ENCODE measurements at places on chromosomes 7 and 10. TPM values are rescaled to one million over a fixed set of nuclear protein-coding genes. Genes with fewer than 3 reads are reported as not detected.

The OPALIN gene
- not detected for total RNA-seq

The NEURL1 gene
- total RNA-seq, result not detected

The EGR2 gene
- total RNA-seq, result 0.30 TPM

GRCh38 chr7:79298145-79298760, 155.2 kb downstream of the MAGI2 start:
- DNase-seq, result peak; percentile 32

DNA sequence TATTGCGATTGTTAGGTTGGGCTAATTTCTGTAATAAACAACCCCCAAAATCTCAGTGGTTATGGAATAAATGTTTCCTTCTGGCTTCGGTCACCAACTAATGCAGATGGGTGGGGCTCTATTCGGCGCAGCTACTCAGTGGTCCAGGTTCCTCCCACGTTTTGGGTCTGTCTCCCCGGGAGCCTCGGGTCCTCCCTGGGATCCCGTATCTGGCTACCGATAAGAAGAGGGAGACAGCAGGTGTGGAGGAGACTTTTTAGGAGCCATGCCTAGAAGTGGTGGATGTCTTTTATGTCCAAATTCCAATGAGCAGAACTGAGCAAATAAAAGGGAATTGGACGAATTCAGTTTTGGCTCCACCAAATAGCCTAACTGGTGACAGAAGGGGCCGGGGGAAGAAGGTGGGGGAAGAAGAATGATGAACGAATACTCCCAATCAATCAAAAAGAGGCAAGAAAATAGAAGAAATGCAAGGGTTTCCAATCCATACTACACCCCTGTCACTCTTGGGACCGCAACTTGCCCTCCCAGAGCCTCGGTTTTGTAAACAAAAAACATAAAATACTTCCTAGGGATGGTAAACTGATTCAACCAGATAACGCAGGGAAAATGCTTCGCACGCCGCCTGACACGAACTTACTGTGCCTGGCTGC, 498 bp upstream of the C10orf53 start:
- DNase-seq, result no peak

DNA sequence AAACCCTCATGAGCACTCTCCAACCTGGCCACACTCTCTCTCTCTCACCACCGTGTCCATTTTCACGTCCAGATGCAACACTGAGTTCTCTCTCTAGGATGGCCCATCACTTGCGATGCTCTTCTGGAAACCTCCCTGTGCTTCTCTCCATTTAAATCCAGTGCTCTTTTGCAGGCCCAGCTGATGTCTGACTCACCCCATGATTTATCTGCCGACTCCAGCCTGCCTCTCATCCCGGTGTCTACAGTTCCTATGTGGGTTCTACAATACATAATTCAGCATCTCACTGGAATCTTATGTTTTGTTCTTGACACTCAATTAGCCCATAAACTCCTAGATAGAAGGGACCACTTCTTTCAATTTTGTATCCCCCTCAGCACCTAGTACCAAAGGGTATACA, 5.0 kb downstream of the TPK1 start:
- DNase-seq, result no peak

The TRIL gene
- total RNA-seq, result not detected

DNA sequence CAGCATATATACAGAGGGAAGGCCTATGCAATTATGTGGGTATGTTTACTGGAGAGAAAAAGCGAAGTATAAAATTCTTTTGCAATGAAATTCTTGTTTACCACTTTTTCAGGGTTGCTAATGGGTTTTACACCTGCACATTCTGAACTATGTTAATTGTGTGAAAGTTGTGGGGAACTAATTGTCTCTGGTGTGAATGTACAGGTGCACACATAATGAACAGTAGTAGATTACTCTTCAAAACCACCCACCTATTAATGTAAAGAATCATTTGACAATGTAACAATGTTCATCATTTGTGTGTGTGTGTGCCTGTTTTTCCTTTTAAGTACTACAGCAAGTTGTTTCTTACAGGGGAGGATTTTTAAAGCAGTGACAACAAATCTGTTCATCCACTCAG, 80.0 kb upstream of the FEZF1 start:
- no peak for DNase-seq

The H2BK1 gene
- not detected for total RNA-seq

DNA sequence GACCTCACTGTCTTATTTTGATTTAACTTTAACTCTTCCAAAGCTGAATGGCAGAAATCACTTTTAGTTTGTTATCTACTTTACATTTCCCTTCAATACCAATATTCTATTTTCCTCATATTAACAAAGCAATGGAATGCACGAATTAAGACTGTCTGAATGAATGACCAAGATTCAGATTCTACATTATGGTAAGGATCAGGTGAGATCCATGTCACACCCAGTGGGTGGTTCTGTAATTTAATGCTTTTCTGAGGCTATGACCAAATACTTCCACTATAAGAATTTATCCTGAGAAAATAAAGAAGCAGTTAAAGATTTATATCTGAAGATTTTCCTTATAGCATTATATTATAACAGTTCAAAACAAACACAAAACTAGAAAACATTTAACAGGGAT, 90.2 kb upstream of the NUPR2 start:
- DNase-seq, result no peak

The OLAH gene
- total RNA-seq, result not detected

DNA sequence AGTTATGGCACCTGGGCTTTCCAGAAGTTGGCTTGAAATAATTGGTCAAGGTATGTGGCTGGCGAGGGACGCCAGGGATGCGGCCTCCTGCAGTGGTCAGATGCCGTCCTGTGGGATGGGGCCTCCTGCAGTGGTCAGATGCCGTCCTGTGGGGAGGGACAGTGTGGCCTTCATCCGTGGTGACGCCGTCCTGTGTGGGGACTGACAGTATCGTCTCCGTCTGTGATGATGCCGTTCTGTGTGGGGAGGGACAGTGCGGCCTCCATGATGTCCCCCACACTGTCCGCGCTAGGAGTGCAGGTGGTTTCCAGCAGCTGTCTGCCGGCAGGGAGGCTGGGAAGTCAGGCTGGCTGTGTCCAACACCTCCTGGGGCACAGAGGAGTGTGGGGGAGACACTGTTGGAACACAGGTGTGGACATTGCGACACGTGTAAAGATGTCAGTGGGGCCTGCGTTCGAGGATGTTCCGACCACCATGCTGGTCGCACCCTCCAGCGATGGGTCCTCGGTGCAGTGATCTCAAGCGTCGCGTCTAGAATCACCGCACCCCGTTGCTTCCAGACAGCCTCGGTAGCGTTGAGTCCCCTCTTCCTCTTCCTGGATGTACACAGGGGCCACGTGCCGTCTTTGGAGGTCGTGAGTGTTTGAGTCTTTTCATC, 52.6 kb downstream of the INPP5A start:
- no peak for DNase-seq

The SFMBT2 gene
- total RNA-seq, result 7.0 TPM

- no peak for DNase-seq
Observed at GRCh38 chr7:122628651-122629411, 70.1 kb downstream of the RNF133 start.

DNA sequence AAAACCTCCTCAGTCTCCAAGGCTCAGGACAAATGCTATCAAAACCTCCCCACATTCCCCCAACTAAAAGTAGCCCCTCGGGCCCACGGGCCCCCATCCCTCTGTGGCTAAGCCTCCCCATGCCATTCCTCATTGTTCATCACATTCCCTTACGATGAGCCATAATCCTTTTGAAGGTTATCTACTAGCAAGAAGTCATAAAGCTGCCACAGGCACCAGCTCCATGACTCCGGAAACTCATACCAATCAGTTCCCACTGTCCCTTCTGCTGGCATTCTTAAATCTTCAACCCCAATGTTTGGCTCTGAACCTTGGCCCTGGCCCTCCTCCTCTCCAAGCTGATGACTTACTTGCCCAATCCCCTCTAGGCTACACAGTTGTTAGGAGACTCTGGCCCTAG, 19.4 kb upstream of the TM9SF3 start:
- no peak for DNase-seq

GRCh38 chr7:18338910-18339523, 156.5 kb upstream of the HDAC9 start:
- DNase-seq, result no peak

The SP8 gene
- total RNA-seq, result not detected

- DNase-seq, result no peak
Observed at GRCh38 chr10:101289541-101289940, 60.3 kb upstream of the LBX1 start.

The BUB3 gene
- total RNA-seq, result 335 TPM

DNA sequence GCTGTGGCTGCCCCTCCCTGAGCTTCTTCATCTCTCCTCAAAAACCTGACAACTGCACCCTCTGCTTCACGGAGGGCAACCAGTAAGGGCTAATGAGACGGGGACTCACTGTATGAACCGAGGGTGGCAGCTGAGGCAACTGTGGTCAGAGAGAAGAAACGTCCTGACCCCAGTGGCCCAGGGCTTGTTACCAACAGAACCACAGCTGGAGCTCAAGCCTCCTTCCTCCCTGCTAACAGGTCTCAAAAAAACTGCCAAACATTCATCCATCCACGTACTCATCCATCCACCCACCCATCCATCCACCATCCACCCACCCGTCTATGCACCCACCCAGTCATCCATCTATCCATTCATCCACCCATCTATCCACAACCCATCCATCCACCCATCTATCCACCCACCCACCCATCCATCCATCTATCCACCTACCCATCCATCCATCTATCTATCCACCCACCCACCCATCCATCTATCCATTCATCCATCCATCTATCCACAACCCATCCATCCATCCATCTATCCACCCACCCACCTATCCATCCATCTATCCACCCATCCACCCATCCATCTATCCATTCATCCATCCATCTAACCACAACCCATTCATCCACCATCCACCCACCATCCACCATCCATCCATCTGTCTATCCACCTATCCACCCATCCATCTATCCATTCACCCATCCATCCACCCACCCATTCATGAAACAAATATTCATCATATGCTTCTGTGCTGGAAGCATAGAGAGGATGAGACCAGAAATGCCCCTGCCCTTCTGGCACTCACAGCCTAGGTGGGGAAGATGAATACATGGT, 111.7 kb downstream of the PDGFA start:
- no peak for DNase-seq

GRCh38 chr10:1054684-1055083, 1.5 kb upstream of the WDR37 start:
- DNase-seq, result no peak

GRCh38 chr10:123160311-123160980, 6.2 kb downstream of the BUB3 start:
- peak; percentile 73 for DNase-seq

The ZPBP gene
- total RNA-seq, result not detected

The SGCE gene
- total RNA-seq, result 25.4 TPM

DNA sequence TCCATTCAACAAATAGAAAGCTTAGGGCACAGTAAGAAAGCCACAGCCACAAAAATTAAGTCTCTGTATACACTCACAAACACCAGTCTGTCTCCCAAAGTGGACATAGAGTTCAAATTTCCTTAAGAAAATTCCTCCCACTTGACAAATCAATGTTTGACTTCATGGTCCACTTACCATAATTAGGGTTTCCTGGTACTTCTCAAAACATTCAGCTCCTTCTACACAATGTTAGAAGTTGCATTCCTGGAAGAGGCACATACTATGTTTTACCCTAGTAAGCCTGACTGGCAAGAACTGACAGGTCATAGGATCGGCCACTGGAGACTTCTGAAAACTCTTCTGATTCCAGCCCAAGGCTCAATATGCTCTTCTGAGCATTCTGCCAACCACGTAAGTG, 70.5 kb downstream of the CPXM2 start:
- no peak for DNase-seq

- no peak for DNase-seq
Observed at GRCh38 chr7:81624650-81625631, 144.9 kb downstream of the HGF start.
